ENCODE measurements at places on chromosomes 1 and 21.

DNA sequence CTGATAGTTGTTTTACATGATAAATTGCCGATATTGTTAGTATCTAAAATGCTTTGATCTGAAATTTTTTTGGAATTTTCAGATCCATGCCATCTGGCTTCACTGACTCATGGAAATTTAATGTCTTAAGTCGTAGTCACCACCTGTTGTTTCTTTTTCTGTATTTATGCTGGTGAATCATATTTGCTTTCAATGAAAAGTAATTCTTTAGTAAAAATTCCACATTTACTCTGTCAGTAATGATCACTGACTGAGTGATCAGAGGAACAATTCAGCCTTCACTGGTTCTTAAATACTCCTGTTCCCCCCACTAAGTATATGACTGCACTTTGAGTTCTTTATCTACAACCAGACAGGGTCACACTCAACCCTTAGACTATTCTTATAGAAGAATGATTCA lies 185.6 kb upstream of the NRIP1 start:
- DNase-seq: no peak

GRCh38 chr1:178844436-178844835 lies 26.4 kb downstream of the ANGPTL1 start:
- no peak for DNase-seq

DNA sequence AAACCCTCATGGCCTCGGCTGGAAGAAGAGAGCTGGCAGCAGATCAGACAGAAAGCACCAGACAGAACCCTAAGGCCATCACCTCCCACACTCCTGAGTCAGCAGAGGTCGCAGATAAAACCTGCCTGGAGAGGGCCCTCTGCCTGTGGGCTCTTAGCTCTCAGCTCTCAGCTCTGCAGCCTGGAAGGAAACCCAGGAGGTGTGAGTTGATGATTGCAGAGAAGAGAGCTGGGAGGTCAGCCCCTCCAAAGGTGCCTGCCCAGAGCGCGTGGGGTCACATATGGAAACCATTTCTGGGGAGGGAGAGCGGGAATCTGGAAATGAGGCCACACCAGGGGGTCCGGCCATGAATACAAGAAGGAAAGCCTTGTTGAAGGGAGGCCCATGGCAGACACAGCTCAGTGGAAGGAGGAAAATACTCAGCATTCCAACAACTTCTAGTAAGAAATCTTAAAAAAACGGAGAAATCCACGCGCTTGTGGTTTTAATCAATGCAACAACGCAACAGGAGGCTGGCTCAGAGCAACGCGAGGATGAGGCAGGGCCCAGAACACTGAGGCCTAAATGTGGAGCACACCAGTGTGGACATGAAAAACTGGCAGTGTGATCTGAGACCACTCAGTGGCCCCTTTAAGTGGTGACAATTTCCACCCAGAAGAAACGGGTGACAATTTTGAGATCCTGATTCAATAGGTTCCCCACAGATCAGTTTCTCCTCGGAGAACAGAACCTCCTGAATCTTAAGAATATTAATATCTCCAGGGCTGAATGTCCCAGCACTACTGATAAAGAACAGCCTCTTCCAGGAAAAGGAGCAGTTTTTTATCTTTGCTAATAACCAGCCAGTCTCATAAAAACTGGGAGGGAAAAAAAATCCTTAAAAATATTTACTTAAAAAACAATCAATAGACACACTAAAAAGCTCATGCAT lies 45.7 kb downstream of the PSMG1 start:
- no peak for DNase-seq

DNA sequence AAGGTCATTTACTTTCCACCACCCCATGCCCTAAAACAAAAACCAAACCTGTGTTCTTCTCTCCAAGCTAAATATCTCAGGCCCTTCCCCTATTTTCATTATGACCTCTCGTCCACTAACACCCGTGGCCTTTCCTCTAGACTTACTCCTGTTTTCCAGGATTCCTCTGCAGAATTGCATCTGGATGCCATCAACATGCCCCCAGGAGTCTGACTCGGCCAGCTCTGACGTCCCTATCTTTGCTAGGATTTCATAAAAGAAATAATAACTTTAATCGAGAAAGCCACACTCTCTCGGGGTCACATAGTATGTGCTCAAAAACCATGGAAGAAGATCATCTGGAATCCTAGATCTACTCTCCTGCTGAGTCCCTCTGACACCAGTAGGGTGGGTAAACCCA lies 13.5 kb downstream of the FAM89A start:
- no peak for DNase-seq

GRCh38 chr1:20626098-20626427 lies 7.2 kb upstream of the PINK1 start:
- DNase-seq: no peak

- no peak for DNase-seq
These were observed 68.4 kb downstream of the RAB3GAP2 start for GRCh38 chr1:220203816-220204215.

DNA sequence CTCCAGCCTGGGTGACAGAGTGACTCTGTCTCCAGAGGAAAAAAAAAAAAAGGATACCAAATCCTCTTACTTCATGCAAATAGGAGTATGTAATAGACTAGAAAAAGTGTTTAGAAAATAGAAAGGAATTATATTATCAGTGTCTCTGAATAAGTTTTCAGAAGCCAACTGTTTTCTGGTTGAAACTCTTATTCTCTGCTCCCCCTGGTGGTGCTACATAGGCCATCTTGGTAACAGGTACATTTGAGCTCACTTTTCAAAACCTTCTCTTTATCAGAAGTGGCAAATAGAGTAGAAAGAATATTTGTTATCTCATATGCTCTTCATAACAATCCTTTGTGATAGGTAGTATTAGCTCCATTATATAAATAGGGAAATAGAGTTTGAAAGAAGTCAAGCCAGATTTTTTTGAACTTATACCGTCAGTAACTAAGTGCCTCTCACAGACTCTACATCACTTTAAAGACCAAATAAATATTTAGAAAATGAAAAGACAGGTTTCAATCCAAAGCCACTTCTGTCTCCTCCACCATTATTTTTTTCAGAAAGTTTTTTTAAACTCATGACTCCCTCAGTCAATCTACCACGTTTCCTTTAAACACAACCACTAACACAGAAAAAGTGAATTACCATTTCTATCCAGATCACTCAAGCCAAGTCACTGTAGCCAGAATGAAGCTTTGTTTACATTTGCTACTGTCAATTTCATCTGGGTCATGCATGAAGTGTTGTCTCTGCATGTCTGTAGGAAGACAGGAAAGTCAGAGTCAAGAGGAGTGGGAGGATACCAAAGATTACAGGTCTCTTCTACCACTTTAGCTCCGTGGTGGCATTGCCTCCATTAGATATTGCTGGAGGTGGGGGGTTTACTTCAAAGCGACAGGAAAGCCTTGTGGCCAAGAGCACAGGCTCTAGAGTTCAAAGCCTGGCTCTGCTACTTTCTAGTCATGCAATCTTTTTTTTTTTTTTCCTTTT lies 45.6 kb downstream of the IL23R start:
- DNase-seq: peak; percentile 14

- DNase-seq: no peak
These were observed 118.1 kb upstream of the GADD45A start for GRCh38 chr1:67566803-67567377.

GRCh38 chr1:248631354-248632008 lies 3.4 kb downstream of the OR2T11 start:
- DNase-seq: no peak

DNA sequence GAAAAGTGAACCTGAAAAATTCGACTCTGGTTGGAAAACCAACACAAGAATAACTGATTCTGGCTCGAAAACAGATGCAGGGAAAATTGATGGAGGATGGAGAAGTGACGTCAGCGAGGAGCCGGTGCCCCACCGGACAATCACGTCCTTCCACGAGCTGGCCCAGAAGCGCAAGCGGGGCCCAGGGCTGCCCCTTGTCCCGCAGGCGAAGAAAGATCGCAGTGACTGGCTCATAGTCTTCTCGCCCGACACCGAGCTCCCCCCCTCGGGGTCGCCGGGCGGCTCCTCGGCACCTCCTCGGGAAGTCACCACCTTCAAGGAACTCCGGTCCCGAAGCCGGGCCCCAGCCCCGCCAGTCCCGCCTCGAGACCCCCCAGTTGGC lies 1.9 kb downstream of the RUSC1 start:
- DNase-seq: no peak

GRCh38 chr1:230855886-230856285 lies 12.4 kb downstream of the C1orf198 start:
- DNase-seq: no peak

DNA sequence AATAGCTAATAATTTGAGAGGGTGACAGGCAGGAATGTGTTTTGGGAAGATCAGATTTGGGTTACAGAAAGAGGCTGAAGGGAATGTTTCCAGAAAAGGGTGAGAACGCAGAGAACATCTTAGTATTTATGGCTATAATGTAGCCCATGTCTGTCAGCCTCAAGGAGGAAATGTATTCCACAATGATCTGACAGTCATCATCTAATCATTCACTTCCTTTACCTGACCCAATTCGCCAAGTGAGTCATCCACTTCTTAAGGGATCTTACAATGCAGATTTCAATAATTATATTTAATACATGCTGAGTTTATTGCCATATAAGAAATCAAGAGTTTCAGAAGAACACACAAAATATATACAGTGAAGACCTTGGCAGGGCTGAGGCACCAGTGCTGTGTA lies 10.8 kb downstream of the TRIM45 start:
- DNase-seq: no peak

- no peak for DNase-seq
These were observed 2.6 kb upstream of the DDR2 start for GRCh38 chr1:162629651-162630050.

- DNase-seq: no peak
These were observed 3.9 kb upstream of the RPTN start for GRCh38 chr1:152162792-152163463.

DNA sequence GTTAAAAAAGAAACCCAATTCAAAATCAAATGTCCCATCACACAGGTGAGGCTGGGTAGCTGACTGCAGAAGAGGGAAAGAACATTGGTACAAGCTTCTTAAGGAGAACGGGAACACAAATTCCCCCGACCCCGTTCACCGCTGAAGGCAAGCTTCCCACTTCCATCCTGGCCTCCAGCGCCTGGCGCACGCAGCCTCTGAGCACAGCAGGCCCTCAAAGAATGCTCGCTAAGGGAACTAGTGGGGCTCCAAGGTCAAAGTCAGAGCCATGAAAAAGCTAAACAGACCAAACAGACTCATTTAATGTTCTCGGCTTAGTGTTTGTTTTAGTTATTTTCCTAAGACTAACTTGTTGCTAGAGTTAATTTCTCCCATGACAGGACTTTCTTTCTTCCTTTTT lies 63.7 kb downstream of the SIM2 start:
- no peak for DNase-seq

Measured in activated CD8-positive, alpha-beta memory T cell treated with anti-CD3 and anti-CD28 coated beads for 1 hour (primary cell).